Hypothalamus (tissue), 51 donors: ENCODE measurements at places on chromosomes 12 and 14.
A peak's percentile ranks its signal among the peaks of the same experiment; 100 is the strongest.

- DNase-seq, result no peak
These were observed 233.7 kb downstream of the NTF3 start for GRCh38 chr12:5665615-5666014.

DNA sequence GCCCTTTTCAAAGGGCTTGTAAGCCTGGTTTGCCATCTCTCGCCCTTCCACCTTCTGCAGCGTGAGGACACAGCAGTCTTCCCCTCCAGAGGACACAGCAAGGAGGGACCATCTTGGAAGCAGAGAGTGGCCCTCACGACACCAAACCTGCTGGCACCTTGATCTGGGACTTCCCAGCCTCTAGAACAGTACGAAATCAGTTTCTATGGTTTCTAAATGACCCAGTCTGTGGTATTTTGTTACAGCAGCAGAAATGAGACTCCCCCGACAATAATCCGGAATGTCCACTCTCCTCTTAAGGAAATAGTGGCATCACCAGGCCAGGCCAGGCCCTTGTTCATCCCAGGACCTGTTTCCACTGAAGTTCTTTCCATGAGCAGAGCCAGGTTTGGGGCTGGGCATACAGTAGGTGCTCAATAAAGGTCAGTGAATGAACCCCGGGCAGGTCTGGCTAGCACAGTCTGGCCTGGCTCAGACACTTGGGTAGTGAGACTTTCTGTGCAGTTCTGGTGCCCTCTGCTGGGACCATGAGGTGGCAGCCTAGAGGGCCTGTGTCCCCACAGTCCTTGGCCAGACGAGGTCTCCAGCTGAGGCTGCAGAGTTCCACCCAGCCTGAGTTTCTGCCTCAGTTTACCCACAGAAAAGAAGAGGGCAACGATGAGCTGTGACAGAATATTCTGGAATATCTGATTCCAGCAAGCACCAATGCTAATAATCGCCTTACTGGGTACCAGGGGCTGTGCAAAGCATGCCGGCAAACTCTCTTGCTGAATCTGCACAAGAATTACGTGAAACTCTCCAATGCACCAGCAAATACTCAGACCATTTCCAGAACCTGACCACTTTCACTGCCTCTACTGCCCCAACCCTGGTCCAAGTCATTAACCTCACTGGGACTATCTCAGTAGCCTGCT, 14.0 kb downstream of the ABCB9 start:
- DNase-seq, result peak; percentile 32

GRCh38 chr14:55127460-55127951, 1.5 kb upstream of the LGALS3 start:
- DNase-seq, result no peak

- peak; percentile 0 for DNase-seq
These were observed 3.4 kb upstream of the MYRFL start for GRCh38 chr12:69821456-69822159.

GRCh38 chr12:29082522-29082921, 66.6 kb upstream of the FAR2 start:
- no peak for DNase-seq
